ENCODE measurements at places on chromosomes 3 and 15.

GRCh38 chr3:4820296-4821121, 158.7 kb upstream of the BHLHE40 start:
- no peak for DNase-seq

- no peak for DNase-seq
Observed at GRCh38 chr15:73608475-73608874, 24.7 kb downstream of the NPTN start.

DNA sequence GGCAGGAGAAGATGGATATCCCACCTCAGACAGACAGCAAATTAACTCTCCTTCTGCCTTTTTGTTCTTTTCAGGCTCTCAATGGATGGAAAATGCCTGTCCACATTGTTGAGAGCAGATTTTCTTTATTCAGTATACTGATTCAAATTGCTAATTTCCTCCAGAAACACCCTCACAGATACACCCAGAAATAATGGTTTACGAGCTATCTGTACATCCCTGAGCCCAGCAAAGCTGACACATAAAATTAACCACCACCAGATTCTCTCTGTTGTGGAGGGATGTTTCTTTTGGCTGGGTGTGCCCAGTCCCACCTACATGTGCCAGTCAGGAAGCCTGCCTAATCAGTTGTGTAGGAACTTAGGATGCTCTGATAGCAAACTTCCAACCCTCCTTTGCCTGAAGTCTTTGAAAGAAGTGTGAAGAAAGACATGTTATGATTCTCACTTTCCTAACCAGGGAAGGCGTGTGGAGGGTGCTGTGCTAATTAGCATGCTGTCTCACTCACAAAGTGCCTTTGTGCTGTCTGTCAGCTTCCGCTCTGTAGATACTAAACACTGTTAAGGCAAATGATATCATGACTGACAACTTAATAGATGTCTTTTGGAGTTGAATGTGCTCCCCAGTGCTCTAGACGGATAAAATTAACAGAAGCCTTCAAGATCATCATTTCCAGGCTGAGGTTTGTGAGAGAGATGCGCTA, 208.5 kb downstream of the CLSTN2 start:
- no peak for DNase-seq

DNA sequence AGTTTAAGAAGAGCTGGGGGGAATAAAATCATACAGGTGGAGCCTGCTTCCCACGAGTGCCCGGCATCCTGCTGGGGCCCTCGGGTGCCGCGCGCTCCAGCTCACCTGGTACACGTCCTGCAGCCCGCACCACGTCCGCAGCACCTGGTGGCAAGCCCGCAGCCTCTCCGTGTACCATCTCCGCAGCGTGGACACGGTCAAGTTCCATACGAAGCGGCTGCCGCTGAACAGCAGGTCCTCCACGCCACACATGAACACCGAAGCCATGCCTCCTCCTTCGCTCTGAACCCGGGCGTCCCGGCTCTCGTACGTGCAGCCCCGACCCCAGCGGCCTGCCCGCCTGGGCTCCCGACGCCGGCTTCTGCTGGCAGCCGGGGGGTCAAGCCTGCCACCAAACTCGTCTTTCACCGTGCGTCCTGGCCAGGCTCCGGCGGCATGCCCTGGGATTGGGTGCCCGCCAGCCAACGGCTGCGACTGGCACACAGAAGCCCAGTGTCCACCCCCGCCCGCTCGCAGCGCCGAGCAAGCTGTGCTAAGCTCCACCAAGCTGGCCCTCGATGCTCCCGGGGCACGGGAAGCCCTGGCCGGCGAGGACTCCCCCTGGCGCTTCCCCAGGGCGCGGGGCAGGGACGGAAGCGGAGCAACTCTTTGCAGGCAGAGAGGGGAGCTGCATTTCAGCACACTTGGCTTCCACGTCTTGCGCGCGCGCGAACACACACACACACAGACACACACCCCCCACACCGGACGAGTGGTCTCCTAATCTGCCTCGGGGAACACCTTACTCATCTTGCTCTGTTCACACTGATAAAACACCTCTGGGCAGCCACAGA, at the start of gene FRMD4B:
Gene FRMD4B (minus strand): TSS at position 366 of the 833 bp plus-strand sequence. CDS start 99 bp downstream, at position 267.
- DNase-seq: peak; percentile 25

DNA sequence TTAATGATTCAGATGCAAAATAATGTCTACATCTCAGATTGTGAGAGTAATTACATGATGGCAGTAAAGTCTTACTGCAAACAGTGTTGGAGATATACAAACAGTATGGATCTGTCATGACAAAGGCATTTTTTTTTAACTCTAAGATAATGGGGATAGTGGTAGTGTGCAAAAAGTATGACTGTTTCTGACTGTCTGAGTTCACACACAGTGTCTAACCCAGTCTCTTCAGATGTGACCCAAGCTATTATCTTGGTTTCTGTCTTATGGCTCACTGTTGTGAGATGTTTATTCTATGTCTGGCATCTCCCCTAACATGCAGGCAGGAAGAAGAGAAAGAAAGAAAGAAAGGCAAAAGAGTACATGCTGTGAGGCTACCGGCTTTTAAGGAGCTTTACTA, 17.0 kb downstream of the RPL39L start:
- no peak for DNase-seq

DNA sequence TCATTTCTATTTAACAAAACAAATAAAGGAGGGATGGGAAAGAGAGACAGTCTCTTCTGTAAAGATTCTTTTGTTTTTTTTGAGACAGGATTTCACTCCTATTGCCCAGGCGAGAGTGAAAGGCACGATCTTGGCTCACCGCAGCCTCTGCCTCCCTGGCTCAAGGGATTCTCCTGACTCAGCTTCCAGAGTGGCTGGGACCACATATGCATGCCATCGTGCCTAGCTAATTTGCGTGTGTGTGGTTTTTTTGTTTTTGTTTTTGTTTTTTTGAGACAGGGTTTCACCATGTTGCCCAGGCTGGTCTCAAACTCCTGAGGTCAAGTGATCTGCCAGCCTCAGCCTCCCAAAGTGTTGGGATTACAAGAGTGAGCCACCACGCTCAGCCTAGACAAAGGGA, 23.3 kb downstream of the STAG1 start:
- no peak for DNase-seq

DNA sequence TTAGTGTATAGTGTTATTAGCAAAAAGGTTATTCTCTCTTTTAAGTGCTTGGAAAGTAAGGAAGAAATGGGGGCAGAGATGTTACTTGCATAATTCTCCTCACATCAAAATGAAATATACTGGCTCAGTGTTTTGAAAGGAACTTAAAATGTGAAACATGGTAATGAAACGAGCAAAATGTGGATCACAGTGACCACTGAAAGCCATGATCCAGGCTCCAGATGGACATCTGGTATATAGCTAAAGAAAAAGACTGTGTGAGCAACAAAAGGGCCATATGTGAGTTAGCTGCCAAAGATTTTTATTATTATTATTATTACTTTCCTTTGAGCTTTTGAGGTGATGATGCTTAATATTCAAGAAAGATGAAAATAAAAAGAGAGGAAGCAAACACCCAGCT, 89.6 kb downstream of the GAP43 start:
- no peak for DNase-seq

- DNase-seq: no peak
Observed at GRCh38 chr3:108485146-108485545, 25.2 kb downstream of the MYH15 start.

- no peak for DNase-seq
Observed at GRCh38 chr3:71725271-71725991, at the start of gene EIF4E3. Gene EIF4E3 (minus strand): TSS chr3:71725402. CDS start chr3:71725367, 35 bp downstream.

DNA sequence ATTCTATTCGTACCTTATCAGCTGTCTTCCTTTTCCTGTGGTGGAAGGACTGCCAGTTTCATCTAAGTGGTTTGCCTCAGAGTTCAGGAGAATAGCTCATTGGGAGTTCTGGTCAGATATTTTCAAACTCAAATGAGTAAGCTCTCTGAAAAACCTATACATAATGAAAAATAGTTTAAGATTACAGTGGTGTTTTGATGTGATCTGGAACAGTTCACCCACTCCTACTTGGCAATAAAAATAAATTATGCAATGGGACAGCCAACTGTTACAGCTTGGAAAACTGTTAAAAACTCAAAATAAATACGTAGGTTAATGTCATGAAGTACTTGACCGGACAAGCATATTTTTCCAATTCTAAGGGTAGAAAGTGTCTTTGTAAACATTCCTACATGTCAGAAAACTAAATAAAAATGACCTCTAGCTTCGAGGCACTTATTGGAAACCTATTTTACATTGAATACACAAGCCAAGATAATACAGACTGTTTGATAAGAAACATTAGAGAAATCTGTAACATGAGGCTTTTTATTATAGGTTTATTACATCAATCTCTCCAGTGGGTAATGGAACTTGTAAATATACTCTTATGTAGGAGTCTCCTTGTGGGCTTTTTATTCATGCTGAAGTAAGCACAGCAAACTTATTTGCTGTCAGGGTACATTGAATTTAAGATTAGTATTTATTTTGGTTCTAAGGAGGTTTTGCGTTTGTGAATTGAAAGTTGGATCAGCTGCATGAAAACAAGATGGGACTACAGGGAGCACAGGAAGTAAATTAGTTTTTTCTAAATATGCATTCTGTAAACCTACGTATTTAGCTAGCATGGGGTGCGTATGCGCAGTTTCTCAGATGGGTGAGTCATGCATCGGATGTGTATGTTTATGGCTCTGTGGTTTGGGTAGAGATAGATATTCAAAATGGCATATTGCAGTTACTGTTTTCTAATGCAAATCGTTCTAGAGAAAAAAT, 453.1 kb downstream of the IL5RA start:
- DNase-seq: no peak

DNA sequence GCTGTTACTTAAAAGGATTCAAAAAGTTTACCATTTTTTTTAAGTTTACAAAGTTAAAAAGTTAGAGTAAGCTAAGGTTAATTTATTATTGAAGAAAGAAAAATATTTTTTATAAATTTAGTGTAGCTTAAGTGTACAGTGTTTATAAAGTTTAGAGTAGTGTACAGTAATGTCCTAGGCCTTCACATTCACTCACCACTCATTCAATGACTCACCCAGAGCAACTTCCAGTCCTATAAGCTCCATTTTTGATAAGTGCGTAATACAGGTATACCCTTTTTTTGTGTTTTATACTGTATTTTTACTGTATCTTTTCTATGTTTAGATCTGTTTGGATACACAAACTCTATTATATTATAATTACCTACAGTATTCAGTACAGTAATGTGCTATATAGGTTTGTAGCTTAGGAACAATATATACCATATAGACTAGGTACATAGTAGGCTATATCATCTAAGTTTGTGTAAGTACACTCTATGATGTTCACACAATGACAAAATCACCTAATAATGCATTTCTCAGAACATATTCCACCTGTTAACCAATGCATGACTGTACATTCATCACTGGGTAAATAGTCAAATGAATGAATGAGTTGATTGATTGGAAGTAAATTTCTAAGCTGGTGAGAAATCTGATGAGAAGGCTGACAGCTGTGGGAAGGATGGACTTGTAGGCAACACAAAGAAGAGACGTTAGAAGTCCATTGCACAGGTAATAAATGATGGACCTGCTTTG, 95.2 kb upstream of the CDIN1 start:
- DNase-seq: no peak

DNA sequence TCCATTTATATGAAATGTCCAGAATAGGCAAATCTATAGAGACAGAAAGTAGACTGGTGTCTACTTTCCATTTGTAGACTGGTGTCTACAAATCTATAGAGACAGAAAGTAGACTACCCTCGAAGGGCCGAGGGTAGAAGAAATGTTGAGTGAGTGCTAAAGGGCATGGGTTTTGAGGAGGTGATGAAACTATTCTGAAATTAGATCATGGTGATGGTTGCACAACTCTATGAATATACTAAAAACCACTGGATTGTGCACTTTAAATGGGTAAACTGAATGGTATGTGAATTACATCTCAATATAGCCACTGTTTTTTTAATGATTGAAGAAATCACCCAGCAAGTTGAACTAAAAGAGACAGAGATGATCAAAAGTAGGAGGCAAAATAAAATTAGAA, 27.9 kb downstream of the TP53BP1 start:
- no peak for DNase-seq

DNA sequence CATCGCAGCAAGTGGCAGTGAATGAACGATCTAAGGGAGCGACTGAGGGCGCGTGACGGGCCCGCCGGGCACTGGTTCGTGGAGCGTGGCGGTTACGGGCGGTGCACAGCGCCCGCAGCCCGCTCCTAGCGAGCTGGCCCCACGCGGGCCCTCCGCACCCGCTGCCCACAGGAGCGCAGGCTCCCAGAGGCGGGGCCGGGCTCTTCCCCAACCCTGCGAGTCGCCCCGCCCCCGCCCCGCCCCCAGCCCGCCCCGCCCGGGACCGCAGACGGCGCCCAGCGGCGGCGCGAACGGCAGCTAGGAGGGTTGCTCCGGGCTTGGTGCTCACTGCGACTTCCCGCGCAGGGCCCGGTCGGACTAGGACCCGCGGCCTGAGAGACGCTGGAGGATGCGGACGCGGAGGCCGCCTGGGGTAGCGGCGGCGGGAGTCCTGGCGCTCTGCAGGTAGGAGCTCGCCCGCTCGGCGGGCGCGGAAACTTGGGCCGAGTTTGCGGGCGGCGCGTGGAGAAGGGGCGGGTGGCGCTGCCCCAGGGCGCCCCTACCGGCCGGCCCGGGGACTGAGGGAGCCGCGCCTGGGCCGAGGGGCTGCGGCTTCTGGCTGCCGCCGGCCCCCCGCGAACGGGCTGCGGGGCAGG, at the start of gene C15orf39:
Gene C15orf39 (plus strand): TSS at position 267 of the 635 bp plus-strand sequence. CDS start 4,167 bp downstream, outside the sequence.
- peak; percentile 79 for DNase-seq

DNA sequence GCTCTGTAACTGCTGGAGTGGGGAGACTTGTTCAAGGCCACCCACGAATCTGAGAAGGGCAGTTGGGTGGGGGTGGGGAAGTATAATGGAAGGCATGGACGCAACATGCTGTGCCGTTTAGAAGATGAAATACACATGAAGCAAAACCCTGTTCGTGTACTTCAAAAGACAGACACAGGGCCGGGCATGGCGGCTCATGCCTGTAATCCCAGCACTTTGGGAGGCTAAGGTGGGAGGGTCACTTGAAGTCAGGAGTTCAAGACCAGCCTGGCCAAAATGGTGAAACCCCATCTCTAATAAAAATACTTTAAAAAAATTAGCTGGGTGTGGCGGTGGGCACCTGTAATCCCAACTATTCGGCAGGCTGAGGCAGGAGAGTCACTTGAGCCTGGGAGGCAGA, 36.9 kb upstream of the SFMBT1 start:
- no peak for DNase-seq

GRCh38 chr3:108090049-108090700, 656 bp downstream of the CD47 start:
- DNase-seq: peak; percentile 52

DNA sequence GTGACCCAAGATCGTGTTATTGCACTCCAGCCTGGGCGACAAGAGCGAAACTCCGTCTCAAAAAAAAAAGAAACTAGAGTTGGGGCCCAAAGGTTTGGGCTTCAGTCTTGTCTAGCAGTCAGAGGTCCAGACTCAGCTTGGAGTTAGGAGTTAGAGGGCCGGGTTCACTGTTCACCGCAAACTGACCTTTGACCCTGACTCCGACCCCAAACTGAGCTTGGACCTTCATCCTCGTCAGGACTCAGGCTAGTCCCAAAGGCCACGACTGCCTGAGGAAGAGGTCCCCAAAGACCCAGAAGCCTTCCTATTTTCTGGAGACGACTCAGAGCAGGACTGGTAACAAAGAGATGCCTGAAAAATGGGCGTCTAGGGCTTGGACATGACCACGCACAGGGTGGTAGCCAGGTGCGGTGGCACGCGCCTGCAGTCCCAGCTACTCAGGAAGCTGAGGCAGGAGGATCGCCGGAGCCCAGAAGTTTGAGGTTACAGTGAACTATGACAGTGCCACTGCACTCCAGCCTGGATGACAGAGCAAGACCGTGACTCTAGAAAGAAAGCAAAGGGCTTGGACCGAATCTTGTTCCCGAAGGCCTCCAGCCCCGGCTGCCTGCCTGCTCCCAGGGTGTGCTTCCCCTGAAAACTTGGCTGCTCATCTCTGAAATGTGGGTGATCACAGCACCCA, 22.8 kb upstream of the RPL29 start:
- DNase-seq: no peak

GRCh38 chr15:59168536-59168935, 38.1 kb upstream of the LDHAL6B start:
- no peak for DNase-seq
